ENCODE measurements at places on chromosomes 11 and 22.
A peak's percentile ranks its signal among the peaks of the same experiment; 100 is the strongest.

GRCh38 chr11:78914503-78914902, 339.8 kb upstream of the NARS2 start:
- DNase-seq, result no peak

DNA sequence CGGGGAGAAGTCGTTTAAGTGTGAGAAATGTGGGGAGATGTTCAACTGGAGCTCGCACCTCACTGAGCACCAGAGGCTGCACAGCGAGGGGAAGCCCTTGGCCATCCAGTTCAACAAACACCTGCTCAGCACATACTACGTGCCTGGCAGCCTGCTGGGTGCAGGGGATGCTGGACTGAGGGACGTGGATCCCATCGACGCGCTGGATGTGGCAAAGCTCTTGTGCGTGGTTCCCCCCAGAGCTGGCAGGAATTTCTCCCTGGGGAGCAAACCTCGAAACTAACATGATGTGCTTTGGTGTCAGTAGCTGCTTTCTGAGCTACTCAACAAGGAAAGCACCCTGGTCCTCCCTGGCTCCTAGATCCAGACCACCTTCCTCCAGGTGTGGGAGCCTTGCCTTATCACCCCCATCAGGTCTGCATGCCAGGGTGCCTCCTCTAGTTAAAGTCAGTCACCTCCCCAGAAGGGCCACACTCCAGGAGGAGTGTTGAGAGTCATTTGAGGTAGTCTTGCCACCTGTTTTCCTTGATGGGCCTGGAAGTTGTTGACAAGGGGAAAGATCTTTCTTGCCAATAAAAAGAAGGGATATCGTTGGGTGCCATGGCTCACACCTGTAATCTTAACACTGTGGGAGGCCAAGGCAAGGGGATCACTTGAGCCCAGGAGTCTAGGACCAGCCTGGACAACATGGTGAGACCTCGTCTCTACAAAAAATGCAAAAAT, 12.9 kb downstream of the ZNF74 start:
- DNase-seq, result no peak

GRCh38 chr22:38419858-38420160, 35.2 kb downstream of the KCNJ4 start:
- DNase-seq, result no peak

GRCh38 chr11:93196816-93197379, 893 bp downstream of the SLC36A4 start:
- DNase-seq, result no peak

DNA sequence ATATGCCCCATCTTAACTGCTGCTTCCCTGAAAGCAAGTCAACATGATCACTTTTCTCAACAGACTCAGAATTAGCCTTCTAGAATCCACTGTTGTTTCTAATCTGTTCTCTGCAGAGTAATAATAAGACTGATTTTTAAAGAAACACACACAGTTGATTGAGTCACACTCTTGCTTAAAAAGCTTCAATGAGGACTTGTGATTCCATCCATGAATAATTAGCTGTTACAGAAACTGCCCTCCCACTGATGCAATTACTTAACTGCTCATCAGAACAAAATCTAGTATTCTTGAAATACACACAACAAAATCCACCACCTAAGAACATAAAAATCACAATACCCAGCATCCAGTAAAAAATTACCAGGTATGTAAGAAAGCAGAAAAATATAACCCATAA, 100.5 kb upstream of the TIMP3 start:
- DNase-seq, result no peak

- DNase-seq, result peak; percentile 61
Observed at GRCh38 chr11:13339195-13340153, 61.9 kb downstream of the BMAL1 start.

GRCh38 chr22:19114984-19115552, 7.1 kb downstream of the DGCR2 start:
- DNase-seq, result no peak

DNA sequence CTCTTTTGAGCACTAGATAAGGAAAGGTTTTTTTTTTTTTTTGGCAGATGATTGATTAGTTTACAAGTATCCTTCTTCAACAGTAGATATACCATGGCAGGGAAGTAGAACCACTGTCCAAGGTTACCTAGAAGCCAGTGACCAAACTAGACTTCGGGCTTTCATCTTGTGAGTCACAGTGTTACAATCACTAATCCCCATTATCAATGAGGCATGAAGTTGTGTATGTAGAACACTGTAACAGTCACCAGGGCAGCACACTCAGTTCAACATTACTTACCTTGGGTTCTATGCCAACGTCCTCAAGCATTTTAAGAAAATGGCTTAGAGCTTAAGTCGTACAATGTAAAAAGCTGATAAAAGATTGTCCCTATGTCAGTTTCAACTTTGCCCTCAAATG, 430.9 kb downstream of the ETS1 start:
- no peak for DNase-seq

DNA sequence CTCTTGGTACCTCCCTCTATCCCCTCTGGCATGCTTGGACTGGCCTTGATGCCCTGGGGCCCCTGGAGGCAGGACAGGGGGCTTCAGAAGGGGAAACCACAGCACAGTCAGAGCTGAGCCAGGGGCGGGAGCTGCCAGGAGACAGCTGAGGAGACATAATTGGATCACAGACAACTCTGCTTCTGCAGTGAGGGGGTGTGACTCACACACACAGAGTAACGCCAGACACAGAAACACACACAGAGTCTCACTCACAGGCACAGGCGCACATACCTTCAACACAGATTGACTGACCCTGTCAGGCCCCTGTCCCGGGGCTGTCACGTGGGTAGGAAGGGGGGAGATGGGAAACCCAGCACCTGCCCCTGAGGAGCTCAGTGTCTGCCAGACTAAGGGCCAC, 20.6 kb downstream of the STARD10 start:
- no peak for DNase-seq

GRCh38 chr11:123704341-123704740, 37.1 kb downstream of the ZNF202 start:
- no peak for DNase-seq

- no peak for DNase-seq
Observed at GRCh38 chr11:19724765-19725164, 12.1 kb downstream of the NAV2 start.

- peak; percentile 30 for DNase-seq
Observed at GRCh38 chr11:76783896-76784813, 999 bp downstream of the TSKU start.

- DNase-seq, result no peak
Observed at GRCh38 chr11:133669371-133670053, 137.2 kb upstream of the OPCML start.

- DNase-seq, result no peak
Observed at GRCh38 chr11:42170601-42171000, 711.1 kb upstream of the LRRC4C start.

- DNase-seq, result no peak
Observed at GRCh38 chr11:31254415-31254814, 115.1 kb downstream of the DCDC1 start.

All from HS-27A (cell line).